ENCODE measurements at places on chromosomes 1 and 21. TPM values are rescaled to one million over a fixed set of nuclear protein-coding genes. Genes with fewer than 3 reads are reported as not detected.
A peak's percentile ranks its signal among the peaks of the same experiment; 100 is the strongest.

FYB2 gene
- not detected for polyA plus RNA-seq

SPSB1 gene
- 13.6 TPM for polyA plus RNA-seq

CD5L gene
- not detected for polyA plus RNA-seq

PPP1R8 gene
- 7.4 TPM for polyA plus RNA-seq

DYNLT4 gene
- 0.59 TPM for polyA plus RNA-seq

TMEM200B gene
- 6.3 TPM for polyA plus RNA-seq

APOBEC4 gene
- polyA plus RNA-seq: not detected

CELA2B gene
- polyA plus RNA-seq: not detected

DNA sequence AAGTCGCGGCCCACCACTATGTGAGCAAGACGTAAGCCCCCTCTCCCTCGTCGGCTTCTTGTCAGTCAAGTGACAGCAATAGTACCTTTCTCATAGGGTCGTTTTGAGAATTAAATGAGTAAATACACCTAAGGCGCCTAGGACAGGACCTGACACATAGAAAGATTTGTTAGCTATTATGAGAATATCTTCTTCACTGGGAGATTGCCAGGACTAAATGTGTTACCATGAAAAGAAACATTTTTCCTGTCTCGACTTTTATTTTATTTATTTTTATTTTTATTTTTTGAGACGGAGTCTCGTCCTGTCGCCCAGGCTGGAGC, 798 bp downstream of the PMF1 start:
- DNase-seq: no peak

DNA sequence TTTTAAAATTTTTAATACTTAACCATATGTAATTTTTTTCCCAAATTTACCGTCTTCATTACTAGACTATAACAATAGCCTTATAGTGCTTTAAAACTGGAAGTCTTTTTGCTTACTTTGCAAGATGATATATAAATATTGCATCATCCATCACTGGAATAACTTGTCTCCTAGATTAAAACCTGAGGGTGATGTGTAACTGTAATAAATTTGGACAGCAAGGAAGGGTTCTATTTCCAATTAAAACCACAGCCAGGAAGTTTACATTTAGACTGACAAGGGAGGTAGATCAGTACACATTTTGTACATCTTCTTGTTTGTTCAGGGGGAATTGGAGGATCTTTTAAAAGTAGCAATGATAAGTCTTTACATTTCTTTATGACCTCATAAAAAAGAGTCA, 21.9 kb downstream of the NTNG1 start:
- no peak for DNase-seq

GRCh38 chr1:174623324-174624035, 175.7 kb downstream of the GPR52 start:
- DNase-seq: no peak

DNA sequence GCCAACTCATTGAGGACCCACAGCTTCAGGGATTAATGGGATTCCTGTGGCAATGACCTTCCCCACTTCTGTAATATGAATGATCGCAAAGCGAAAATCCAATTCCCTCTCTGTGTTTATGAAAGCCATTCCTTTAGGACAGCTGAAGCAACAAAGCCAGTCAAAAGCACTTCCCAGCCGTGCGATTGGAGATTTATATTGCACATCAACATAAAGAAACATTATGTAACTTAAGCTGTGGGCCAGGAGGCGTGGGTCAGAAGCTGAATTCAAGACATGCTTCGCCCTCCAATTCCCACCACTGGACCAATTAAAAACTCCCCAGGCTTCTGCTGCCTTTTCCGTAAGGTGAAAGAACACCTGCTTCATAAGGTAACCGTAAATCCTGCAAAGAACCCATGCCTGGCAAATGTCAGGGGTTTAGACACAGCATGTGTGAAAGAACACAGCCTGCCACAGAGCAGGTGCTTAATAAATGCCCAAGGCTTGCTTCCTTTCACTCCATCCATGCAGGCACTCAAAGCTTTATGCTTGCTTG, 138.9 kb upstream of the SOD1 start:
- DNase-seq: no peak

DNA sequence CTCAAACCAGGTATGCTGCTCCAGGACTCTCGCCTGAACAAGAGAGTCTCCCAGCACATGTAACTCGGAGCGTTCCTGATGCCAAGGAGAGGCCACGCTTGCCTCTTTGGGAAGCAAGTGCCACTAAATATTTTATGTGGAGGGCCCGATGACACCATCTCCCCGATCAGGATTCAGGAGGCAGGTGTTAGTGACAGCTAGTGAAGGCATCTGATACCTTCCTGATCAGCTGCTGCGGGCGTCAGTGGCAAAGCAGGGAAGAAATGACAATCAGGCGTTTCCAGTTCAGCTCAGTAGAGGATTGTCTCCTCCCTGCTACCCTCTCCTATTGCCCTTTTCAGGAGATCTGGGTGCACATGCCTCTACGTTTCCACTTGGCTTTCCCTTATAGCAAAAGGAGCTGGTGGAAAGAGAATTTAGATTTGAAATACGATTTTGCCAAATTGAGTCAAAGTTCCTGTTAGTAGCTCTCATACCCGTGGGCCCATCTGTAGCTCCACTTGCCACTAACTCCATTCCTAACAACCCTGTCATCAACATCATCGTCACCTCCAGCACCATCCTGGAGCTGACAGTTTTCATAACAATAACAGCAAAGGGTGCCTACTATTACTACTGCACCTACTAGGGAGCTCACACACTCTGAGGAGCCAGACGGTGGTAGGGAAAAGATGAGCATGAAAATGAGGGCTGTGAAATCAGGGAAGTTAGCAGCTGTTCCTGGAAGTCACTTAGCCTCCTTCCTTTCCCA, 21.6 kb downstream of the PLXNA2 start:
- peak; percentile 32 for DNase-seq

DNA sequence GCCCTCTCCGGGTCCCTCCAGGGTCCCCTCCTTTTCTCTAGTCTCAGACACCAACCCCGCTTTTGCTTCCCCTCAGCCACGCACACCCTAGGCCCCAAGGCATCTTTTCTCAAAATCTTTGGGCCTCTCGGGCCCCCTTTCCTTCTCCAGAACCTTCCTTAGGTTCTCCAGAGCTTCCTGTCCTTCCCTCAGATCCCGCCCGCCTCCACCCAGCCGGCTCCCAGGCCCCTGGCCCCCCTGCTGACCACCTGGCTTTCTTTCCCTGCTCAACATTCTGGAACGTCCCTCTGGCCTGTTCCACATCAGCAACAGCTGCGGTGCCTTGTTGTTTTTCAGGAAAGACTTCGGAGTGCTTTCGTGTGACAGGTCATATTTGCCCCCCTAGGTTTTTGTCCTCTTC, 1.2 kb downstream of the ZDHHC18 start:
- peak; percentile 30 for DNase-seq

DNA sequence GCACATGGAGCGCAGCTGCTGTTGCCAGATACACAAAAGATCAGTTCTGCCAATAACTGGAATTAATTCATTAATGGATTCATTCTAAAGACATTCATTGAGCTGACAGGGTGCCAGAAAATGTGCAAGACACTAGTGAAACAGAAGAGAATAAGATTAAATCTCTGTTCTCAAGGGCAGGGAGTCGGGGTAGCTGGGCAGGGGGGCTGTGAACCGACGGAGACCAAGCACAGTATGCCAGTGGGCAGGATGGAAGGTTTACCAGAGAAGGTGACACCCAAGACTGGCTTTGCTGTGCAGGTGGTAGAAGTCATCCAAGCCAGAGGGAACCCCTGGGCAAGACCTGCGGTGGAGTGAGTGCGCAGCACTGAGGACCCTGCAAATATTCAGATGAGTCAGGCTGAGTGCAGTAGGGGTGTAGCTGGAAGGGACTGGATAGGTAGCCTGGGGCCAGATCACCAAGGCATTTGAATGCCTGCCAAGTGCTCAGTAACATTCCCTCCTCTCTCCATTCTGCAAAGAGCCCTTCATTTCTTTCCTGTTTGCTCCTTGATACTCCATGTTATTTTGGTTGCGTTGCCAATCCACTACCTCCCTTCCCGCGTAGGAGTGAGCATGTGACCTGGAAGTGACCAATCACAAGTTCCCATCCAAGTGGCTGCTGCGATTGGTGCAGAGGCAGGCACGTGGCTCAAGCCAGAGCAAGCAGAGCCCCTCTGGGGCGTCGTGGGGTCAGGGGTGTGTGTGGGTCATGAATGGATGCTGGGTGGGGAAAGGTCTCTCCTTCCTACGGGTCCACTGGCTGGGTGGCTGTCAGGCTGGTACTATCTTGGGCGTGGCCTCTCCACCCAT, 413.1 kb downstream of the PTPRU start:
- DNase-seq: peak; percentile 11

GRCh38 chr1:70909262-70909822, 138.3 kb downstream of the PTGER3 start:
- DNase-seq: no peak

DNA sequence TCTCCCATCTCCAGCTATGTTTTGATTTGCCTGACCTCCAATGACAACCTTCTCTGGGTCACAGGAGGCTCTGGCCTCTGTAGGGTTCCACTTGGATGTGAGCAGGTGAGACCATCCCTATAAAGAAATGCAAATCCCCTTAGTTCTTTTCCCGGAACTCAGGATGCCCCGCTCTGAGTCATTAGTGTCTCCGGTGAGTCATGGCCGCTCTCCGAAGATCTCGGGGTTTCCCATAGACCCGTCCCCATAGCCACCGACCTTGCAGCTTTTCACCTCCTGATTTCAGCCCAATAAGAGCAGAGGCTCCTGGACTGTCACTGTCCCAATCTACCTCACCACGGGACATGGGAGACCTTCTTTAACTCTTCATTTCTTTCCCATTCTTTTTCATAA, 98.2 kb downstream of the PGBD5 start:
- DNase-seq: no peak

GRCh38 chr1:25245809-25246599, 1.2 kb downstream of the RSRP1 start:
- DNase-seq: peak; percentile 61

DNA sequence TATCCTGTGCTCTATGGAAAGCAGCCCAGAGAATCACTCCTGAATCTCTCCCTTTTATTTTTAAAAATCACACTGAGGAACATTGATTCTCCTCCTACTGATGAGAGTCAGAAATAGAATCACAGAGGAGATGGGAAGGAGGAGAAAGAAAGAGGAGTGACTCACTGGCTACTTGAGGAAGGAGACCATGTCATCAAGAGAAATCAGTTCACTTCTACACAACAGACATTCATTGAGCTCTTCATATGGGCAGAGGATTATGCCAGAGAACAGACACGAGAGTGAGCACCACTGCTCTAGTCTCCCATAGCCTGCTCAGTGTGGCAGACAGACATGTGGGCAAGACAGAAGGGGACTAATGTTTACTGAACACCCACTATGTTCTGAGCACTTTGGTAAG, 44.2 kb downstream of the RAB3B start:
- DNase-seq: peak; percentile 80

GRCh38 chr1:113981962-113982931, 3.0 kb downstream of the OLFML3 start:
- peak; percentile 95 for DNase-seq

DNA sequence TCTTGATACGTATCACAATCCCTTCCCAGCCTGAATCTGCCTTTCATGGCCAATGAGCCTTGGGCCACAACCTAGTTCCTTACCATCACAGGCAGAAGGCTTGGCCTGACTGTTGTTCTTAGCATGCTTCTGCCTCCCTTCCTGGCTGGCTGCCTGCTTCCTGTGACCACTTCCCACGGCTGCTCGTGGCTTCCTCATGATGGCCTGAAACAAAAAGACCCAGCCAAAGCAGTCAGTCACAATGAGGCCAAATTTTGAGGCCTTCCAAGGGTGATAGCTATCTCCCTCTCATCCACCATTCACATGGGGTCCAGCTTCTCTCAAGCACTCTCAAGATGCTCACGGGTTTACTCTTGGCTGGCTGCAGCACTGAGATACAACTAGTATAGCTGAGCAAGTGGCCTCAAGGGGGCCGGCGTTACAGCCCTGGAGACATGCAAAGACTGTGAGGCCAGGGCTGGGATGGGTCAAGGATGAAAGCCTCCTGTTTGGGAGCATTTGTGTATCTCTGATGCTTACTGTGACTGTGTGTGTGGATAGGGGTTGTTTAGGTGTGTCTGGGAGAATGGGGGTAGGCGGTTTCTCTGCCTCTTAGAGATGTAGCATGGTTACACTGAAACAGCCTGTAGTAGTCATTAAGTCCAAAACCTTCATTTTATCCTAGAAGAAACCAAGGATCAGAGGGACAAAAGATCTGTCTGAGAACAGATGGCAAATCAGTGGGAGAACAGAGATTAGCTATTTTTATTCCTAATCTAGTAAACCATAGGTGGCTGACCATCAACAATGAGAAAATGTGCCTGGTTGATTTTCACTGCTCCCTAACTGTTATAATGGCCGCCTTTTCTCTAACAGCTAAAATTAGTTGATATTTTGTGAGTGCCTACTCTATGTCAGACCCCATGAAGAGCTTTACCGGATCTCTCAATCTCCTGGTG, 5.4 kb upstream of the TOE1 start:
- DNase-seq: no peak

- no peak for DNase-seq
Measured at GRCh38 chr1:150787455-150787854, 20.6 kb downstream of the CTSK start.

- DNase-seq: no peak
Measured at GRCh38 chr1:117565076-117565556, 40.7 kb upstream of the TENT5C start.

- peak; percentile 85 for DNase-seq
Measured at GRCh38 chr1:51690285-51690961, 73.5 kb downstream of the OSBPL9 start.

DNA sequence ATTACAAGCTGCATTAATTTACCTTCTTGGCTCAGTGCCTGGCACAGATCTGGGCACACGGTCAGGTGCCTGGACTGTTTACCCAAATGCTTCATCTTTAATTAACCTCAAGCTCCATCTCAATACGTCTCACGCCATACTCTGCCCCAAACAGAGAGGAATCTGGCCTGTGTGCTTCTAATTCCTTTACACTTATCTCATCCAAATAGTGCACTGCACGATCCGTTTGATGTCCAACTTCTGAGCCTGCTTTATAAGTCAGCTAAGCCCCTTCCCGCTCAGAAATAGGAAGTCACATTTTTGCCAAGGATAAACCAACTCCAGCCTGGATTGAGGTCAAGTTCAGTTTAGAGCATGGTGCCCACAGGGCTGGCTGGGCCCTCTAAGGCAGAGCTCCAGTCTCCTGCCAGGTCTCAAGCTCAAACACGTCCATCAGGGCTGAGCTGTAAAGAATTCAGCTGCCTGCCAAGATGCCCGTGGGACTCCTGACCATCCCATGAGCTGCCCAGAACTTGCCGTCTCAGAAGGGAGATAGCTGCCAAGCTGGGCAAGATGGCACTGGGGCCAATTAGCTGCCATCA, 233.5 kb downstream of the TRABD2B start:
- peak; percentile 28 for DNase-seq

All from GM23248 (cell line).